C1 segment of cervical spinal cord (tissue), 14 donors: ENCODE measurements at places on chromosomes 11 and 22.

GRCh38 chr11:121586750-121587149 lies 134.0 kb upstream of the SORL1-AS1 start:
- DNase-seq, result no peak

GRCh38 chr11:110289472-110289871 lies 6.9 kb downstream of the RDX start:
- no peak for DNase-seq

GRCh38 chr11:12152321-12152720 lies 41.9 kb downstream of the MICAL2 start:
- DNase-seq, result no peak

- no peak for DNase-seq
Measured at GRCh38 chr11:131099746-131100145, 183.5 kb upstream of the SNX19 start.

- DNase-seq, result no peak
Measured at GRCh38 chr22:21726650-21727049, 8.9 kb downstream of the YPEL1 start.

GRCh38 chr11:122765487-122766131 lies 72.7 kb upstream of the CRTAM start:
- no peak for DNase-seq

GRCh38 chr11:64372021-64372420 lies 13.1 kb downstream of the RPS6KA4 start:
- DNase-seq, result no peak

DNA sequence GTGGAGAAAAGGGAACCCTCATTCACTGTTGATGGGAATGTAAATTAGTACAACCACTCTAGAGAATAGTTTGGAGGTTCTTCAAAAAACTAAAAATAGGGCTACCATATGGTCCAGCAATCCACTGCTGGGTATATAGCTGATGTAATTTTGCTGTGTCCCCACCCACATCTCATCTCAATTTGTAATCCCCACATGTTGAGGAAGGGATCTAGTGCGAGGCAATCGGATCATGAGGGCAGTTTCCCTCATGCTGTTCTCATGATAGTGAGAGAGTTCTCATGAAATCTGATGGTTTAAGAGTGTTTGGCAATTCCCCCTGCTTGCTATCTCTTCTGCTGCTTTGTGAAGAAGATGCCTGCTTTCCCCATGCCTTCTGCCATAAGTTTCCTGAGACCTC lies 17.1 kb upstream of the OR52M1 start:
- no peak for DNase-seq

GRCh38 chr11:13046637-13047570 lies 37.8 kb downstream of the RASSF10 start:
- DNase-seq, result no peak

- no peak for DNase-seq
Measured at GRCh38 chr11:126891556-126892217, 108.9 kb downstream of the KIRREL3 start.

- no peak for DNase-seq
Measured at GRCh38 chr11:123250892-123251656, 56.0 kb upstream of the CLMP start.

DNA sequence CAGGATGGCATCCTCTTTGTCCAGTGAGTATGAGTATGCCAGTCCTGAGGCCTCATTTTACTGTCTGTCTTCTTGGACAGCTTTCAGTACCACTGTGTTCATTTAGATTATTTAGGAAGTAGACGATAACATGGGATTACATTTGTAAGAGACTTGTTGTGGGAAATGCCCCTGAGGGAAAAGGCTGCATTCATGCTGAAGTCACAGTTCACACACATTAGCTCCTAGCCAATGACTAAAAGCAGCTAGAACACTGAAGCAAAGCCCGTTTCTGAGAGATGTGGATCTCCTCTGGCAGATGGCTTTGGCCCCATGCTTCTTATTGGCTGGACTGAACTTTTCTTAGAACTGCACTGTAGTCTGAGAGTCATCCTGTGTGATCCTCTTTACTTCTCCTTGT lies 242.4 kb downstream of the FAM76B start:
- no peak for DNase-seq

GRCh38 chr11:13010749-13011465 lies 1.8 kb downstream of the RASSF10 start:
- no peak for DNase-seq

- DNase-seq, result no peak
Measured at GRCh38 chr22:19873960-19874306, 19.3 kb upstream of the GNB1L start.

DNA sequence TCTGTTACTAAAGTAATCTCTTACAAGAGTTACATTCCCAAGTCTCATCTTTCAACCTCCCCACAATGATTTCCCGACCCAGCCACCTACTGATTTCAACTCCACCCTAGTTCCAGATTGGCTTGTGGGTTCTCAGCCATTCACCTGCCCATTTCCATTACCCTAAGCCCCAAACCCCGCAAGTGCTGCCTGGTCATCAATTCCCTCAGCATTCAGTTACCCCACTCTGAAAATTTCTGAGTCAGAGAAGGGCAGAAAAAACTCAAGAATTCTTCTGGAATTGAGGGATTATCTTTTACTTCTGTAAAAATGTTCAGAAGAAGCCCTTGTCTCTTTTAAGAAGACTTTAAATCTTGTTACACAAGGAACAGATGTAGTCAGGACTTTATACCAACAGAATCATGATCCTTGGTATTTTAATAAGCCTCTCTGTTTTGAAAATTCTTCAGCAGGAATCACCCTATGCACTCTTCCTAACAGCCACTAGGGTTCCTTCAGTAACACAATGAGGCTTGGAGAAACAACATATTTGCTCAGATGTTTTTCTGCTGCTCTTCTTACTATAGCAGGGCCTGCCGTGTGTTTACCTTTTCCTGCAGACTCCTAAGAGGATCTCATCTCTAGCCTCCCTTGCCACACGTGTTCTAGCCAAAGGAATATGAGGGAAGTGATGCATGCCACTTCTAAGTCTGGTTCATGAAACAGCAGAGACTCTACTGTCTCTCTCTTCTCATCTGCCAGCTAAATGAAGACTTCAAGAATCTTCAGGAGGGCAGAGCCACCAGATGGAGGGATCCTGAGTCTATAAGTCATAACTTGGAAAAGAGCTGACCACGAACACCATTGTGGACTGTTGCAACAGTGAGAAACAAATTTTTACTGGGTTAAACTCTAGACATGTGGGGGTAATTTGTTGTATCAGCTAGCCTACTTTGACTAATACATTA lies 29.3 kb upstream of the PAMR1 start:
- no peak for DNase-seq

- no peak for DNase-seq
Measured at GRCh38 chr11:104573441-104573990, 324.7 kb downstream of the CASP12 start.

DNA sequence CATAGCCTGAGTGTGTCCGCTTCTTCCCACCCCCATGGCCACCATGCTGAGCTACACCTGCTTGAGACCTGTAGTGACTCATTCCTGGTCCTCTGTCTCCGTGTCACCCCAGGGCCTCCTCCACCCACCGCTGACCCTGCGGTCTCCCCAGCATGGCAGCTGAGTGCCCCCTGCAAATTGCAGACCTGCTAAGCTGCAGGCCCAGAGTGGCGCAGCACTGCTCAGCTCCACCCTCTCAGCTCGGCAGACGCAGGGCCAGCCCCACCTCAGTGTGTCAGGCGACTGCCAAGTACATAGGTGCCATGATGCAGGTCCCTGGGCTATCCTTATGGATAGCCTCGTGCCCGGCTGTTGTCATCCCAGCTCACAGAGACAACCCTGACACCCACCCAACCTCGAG lies 13.1 kb downstream of the MS4A15 start:
- no peak for DNase-seq

DNA sequence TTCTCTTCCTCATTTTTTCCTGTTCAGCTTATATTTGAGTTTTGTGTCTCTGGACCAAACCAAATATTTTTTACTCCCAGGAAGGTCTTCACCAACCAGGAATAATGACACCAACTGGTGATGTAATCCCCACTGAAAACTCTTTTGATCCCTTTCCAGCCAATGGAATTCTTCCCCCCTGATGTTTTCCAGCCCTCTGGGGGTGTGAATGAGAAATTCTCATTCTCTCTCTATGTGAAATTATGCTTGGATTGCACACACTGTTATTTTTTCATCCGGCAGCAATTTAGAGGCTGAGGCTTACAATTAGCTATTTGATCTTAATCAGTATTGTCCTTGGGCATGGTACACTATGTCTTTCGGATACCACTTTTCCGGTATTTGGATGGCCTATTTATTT lies 39.5 kb upstream of the SLC1A2 start:
- DNase-seq, result no peak

DNA sequence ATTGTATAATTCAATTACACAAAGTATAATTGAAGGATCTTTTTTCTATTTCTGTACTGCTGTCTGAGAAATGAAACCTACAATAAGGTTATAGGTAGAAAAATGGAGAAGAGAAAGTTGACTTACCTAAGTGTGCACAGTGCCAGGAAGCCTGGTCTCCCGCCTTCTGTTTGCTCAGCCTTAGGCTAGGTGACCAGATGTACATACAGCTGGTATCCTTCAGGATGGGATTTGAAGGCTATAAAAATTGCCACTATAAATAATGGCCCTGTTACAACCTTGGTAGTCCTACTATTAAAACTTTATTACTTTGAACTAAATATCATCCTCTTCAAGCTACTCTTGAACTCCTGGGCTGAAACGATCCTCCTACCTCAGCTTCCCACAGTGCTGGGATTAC lies 19.7 kb downstream of the OR51E2 start:
- DNase-seq, result no peak

DNA sequence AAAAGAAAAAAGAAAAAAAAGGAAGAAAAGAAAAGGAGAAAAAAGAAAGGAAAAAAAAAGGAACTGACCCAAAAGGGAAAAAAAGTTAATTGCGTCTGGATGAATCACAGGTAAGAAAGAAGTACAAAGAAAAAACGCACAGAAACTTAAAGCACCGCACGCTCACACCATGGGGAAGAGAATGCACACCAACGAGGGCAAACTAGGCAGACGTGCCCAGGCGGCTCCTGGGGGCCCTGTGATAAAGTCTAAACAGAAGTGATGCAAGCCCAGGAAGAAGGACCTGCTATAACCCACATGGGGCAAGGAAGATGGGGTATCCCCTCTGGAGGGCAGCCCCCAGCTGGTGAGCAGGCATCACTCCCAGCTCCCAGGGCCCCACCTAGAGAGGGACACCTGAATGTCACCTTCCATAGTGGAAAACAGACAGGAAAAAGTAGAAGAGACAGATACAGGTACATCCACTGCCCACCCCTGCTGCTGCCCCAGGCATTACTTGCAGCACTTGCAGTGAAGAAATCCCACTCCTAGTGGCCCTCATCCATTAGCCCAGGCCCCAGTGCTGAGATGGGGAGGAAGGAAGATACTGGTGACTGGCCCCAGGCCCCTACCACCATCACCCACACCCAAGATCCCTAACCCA lies 28.9 kb downstream of the NAP1L4 start:
- DNase-seq, result no peak

- peak; percentile 43 for DNase-seq
Measured at GRCh38 chr11:66022401-66023185, 3.7 kb downstream of the CATSPER1 start.

DNA sequence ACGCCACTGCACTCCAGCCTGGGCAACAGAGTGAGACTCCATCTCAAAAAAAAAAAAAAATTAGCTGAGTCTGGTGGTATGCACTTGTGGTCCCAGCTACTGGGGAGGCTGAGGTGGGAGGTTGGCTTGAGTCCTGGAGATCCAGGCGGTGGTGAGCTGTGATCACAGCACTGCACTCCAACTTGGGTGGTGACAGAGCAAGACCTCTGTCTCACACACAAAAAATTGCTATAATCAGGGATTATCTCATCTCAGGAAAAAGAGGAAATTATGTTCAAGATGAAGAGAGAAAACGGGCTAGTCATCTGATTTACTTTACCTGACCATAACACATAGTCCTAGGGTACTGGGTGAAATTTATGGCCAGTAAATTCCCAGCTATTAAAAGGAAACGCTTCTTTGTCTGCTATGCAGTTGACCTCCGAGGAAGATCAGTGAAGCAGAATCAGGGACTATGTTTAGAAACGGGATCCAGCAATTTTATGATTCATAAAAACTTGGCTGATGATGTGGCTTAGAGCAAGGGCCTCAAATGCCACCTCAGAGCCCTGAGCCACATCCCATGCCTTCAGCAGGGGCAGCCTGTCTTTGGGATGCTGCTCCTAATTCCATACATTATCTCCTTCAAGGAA lies 386.2 kb downstream of the NTM start:
- DNase-seq, result no peak

GRCh38 chr11:100208207-100208606 lies 478.9 kb upstream of the ARHGAP42 start:
- no peak for DNase-seq

GRCh38 chr22:29125844-29126243 lies 53.0 kb downstream of the KREMEN1 start:
- no peak for DNase-seq

- no peak for DNase-seq
Measured at GRCh38 chr11:5700421-5701054, 10.9 kb downstream of the TRIM22 start.

GRCh38 chr11:7955191-7955590 lies 10.1 kb downstream of the NLRP10 start:
- no peak for DNase-seq

- no peak for DNase-seq
Measured at GRCh38 chr22:49871482-49871881, 17.8 kb downstream of the ZBED4 start.

- no peak for DNase-seq
Measured at GRCh38 chr11:30131535-30131934, 99.3 kb upstream of the FSHB start.

GRCh38 chr11:93753241-93753640 lies 11.8 kb downstream of the C11orf54 start:
- no peak for DNase-seq

DNA sequence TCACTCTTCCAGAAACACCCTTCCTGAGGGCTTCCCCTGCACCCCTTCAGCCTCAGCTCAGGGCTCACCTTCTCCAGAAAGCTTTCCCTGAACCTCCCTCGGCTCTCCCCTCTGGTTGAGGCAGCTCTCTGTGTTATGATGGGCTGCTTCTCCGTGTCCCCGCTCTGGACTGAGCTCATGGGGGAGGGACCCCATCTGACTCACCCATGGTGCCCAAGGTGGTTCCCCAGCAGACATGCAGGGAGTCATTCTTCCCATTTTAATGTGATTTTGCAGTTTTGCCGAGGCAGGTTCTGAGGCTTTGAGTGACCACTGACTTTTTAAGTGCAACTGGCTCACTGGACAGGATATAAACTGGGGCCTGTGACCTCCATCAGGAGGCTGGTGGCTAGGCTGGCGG lies 495.1 kb downstream of the TBC1D22A start:
- DNase-seq, result no peak

GRCh38 chr22:19668748-19669147 lies 45.6 kb upstream of the SEPTIN5 start:
- no peak for DNase-seq

GRCh38 chr22:35528927-35529326 lies 11.7 kb upstream of the RASD2 start:
- DNase-seq, result no peak

DNA sequence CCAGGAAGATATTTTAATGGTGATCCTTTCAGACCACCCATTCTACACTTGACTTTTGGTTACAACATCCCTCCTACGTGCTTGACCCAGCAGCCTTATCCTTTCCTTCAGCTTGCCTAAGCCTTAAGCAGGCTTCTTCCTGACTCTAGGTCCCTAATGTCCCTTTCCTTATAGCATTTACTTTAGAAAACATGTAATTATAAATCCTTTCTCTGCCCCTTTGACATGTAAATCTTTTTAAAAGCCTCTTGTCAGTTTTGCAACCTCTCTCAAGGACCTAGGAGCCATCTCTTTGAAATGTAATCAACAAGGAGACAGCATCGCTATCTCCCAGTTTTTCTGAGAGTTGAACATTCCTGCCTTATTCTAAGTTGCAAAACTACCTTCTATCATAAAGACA lies 1255.2 kb downstream of the LRRC4C start:
- DNase-seq, result no peak

- no peak for DNase-seq
Measured at GRCh38 chr22:42820045-42820763, 36.9 kb downstream of the ARFGAP3 start.
